ENCODE measurements at places on chromosomes 2 and 18.

- no peak for DNase-seq
Measured at GRCh38 chr2:136334967-136335366, 217.0 kb upstream of the CXCR4 start.

DNA sequence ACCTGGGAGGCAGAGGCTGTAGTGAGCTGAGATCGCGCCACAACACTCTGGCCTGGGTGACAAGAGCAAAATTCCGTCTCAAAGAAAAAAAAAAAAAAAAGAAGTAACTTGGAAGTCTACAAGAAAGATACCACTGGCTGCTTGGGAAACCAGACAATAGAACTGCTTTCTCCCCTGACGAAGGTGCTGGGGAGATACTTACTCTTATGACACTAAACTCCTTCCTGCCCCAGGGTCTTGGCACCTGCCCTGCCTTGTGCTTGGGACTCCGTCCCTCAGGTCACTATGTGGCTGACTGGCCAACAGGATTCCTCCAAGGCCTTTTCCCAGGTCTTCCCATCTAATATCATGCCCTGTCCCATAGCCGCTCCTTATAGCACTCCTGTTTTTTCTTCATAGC is 30.7 kb downstream of the INPP5D start:
- DNase-seq: no peak

- DNase-seq: no peak
Measured at GRCh38 chr2:236613612-236614011, 44.0 kb downstream of the ACKR3 start.

- no peak for DNase-seq
Measured at GRCh38 chr18:56959120-56959519, 187.8 kb upstream of the BOD1L2 start.

DNA sequence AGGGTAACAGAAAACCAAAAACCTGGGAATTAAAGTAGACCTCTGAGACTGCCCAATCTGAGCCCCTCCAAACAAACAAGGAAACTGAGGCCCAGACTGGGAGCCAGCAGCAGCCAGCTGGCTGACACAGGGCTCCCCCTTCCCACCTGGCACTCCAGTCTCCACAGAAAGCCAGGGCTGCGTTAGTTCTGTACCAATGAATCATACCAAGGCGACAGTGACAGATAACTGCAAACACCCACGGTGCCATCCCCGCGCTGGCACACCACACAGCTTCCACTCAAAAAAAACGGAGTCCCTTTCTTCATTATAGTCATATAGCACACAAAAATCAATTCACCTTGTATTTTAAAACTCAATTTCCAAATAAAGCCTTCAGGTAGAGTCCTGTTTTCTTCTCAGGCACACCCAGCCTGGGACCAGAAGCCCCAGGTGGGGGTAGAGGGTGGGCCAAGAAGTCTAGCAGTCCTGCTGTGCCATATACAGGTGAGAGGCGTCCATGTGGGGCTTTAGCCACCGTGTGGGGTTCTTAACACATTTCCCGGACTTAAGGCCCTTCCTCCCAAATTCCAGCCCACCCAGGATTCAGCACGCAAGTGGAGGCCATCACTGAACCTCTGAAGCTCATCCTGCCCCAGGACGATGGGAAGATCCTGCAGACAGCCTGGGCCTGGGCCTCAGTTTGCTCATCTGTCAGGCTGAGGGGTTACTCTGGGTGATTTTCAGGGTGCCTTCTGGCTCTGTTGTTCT is 1.2 kb downstream of the PER2 start:
- DNase-seq: no peak

DNA sequence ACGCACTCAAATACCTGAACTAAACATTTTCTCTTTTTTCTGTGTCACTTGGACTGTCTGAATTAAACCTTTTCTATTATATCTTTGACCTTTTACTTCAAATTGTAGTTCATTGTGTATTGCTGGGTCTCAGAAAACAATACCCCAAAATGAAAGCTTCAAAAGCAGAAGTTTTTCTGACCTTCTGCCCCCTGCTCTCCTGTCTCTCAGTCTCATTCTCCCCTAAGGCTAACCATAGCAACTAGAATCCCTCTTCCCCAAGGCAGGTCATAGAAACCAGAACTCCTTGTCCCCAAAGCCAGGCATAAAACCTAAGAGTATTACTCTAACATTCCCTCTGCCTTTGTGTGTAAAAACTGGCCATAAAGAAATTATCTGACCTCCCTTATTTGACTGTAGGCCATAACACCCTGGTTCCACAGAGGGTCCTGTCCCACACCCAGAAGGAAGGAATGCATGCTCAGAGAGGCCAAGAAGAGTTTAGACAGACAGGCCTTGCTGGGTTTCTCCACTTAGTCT is 93.5 kb upstream of the B3GNT2 start:
- DNase-seq: no peak

DNA sequence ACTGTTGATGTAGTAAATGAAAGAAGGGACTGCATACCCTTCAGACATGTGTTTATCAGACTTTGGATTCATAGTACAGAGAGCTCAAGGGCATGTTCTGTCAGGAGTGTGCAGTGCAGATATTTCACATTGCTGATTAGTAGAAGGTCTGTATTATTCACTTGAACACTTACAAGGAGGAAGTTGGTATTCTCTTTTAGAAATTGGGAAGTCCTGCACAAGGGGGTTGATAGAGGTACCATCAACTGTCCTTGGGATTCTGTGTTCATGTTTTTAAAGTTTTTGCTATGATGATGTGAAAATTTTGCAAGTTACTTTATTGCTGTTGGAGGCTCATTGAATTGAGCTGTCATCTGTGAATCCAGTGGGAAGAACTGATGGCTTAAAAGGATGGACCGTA is 6.7 kb downstream of the PSMD1 start:
- no peak for DNase-seq

- DNase-seq: no peak
Measured at GRCh38 chr2:235903782-235904584, 264.2 kb downstream of the GBX2 start.

DNA sequence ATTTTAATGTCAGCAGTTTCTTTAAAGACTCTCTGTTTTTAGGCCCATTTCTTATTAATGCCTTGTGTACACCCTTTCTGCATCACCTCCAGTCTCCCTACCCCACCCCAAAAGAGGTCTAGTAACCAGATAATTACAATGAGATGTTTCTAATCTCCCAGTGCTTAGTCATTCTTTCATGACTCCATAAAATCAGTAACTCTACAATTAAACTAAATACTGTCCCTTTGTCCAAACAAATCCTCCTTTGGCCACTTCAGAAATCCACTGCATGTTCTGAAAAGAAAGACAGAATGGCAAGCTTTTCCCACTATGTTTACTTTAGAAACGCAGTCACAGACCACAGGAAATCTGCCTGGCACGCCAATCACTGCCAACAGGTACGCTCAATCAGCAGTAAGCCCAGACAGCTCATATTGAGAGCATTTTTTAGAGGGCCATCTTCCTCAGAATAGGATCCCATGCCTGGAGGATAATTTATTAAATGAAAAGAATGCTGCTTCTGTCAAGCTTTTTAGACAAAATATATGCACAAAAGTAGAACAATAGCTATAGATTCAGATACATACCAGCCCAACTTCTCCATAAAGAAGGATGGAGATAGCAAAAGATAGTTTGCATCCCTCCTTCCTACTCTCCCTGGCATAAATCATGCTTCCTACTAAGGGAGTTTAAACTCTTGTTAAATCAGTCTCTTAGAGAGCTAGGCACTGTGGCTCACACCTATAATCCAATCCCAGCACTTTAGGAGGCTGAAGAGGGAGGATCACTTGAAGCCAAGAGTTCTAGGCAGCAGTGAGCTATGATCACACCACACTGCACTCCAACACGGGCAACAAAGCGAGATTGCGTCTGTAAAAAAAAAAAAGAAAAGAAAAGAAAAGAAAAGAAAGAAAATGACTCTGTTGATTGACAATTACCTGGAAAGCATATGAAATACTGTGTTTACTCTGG is 14.6 kb downstream of the CLASP1 start:
- no peak for DNase-seq

- no peak for DNase-seq
Measured at GRCh38 chr2:163984986-163985385, 249.2 kb upstream of the FIGN start.

GRCh38 chr2:240947176-240947575 is 41.0 kb downstream of the CROCC2 start:
- DNase-seq: peak; percentile 59

GRCh38 chr18:5979176-5979888 is 84.0 kb upstream of the TMEM200C start:
- DNase-seq: no peak

GRCh38 chr2:117273009-117273671 is 541.4 kb upstream of the DDX18 start:
- DNase-seq: no peak

DNA sequence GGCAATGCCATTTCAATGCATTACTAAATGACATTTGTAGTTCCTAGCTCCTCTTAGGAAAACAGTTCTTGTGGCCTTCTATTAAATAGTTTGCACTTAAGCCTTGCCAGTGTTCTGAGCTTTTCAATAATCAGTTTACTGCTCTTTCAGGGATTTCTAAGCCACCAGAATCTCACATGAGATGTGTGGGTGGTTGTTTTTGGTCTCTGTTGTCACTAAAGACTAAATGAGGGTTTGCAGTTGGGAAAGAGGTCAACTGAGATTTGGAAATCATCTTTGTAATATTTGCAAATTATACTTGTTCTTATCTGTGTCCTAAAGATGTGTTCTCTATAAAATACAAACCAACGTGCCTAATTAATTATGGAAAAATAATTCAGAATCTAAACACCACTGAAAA is 45.3 kb downstream of the HADHB start:
- DNase-seq: no peak

- DNase-seq: no peak
Measured at GRCh38 chr2:236309669-236310029, 45.4 kb upstream of the ASB18 start.

GRCh38 chr2:175855236-175855635 is 146.8 kb downstream of the LNPK start:
- no peak for DNase-seq

DNA sequence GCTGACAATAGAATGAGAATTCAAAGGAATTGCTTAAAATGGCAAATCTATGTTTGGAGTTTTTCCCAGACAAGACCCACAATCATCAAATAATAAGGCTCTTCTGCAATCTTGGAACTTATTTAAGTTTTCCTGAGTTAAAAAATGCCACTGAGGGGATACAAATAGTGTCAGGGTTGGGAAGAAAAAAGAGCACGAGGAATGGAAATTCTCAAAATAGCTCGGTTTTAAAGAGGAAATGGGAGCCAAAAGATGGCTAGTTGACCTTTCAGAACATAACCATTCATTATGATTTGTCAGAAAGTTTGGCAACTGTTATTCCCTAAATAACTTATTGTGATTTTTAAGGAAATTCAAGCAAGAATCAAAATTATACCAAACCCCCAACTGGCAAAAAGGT is 127.7 kb downstream of the RAPGEF4 start:
- no peak for DNase-seq

GRCh38 chr2:241289053-241289452 is 26.4 kb downstream of the HDLBP start:
- DNase-seq: no peak

- no peak for DNase-seq
Measured at GRCh38 chr2:84908948-84909713, 3.7 kb downstream of the TMSB10 start.

DNA sequence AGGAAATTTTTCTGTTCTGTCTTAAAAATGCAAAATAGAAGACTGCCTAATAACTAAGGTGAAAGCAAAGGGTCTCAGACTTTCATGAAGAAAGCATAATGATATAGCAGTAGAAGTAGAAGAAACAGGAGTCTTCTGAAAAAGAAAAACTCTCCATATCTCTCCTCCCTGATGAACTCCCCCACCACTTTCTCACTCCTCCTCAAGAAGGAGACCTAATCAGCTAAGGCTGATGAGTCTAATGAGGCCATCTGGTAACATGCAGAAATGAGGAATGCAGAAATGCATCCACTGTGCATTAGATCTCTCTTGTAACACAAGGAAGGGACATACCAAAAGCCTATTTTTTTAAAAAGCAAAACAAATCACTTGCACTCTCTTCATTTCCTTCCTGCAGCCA is 273.7 kb upstream of the UBE2E3 start:
- no peak for DNase-seq

GRCh38 chr2:121018136-121019061 is 266.6 kb downstream of the TFCP2L1 start:
- peak; percentile 69 for DNase-seq

- DNase-seq: no peak
Measured at GRCh38 chr2:152432206-152432653, 97.3 kb downstream of the FMNL2 start.

GRCh38 chr18:76844742-76845477 is 22.6 kb downstream of the ZNF236 start:
- DNase-seq: no peak

DNA sequence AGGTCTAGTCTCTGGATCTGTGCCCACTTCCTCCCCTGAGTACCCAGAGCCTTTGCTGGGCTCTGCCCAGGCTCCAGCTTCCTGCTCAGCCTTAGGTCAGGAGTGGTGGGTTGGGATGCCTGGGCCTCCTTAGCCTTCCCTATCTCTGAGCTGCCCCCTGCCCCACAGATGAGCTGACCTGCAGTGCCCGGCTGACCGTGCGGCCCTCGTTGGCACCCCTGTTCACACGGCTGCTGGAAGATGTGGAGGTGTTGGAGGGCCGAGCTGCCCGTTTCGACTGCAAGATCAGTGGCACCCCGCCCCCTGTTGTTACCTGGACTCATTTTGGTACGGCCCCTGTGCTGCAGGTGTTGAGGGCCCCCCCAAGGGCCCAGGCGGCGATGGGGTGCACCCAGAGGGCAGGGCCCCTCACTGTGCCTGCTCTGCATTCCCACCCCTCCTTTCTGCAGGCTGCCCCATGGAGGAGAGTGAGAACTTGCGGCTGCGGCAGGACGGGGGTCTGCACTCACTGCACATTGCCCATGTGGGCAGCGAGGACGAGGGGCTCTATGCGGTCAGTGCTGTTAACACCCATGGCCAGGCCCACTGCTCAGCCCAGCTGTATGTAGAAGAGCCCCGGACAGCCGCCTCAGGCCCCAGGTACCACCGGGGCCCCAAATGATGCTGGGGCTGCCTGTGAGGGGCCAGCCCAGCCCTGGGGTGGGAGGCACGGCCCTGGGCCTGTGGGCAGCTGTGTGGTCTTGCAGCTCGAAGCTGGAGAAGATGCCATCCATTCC is 30.1 kb upstream of the GMPPA start:
- DNase-seq: no peak

DNA sequence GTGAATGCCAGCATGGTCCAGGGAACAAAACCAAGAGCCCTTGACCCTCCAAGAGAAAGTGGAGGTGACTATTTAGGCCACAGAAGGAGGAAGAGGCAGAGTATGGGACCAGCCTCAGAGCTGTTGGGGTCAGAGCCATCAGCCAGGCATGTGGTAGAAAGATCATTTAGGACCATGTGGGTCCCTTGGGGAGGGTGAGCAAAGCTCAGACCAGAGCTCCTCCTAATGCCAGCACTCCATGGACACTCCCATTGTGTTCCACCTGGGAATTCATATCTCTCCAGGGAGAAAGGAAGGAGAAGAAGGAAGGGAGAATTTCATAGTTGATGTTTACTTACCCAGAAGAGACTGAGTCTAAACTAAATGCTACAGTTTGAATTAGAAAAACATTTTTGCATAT is 73.2 kb downstream of the CYBRD1 start:
- DNase-seq: no peak

DNA sequence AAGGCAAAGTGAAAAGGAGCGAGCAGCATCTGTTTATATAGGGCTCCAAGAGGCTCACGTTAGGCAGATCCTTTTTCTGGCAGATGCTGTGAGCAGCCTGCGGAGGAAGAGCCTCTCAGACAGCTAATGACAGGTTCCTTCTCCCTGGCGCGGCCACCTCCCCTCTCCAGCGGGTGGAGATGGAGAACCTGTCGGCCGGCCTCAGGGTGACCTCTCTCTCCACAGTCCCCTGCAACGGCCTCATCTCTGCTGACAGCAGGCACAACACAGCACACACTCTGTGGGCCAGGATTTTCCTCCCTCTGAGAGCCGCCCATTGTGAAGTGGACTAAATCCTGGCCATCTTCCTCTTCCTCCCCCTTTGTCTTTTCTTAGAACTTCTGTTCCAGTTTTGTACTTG is 119.8 kb downstream of the PRKCE start:
- DNase-seq: peak; percentile 79
